ENCODE measurements at places on chromosomes 5 and 9. TPM values are rescaled to one million over a fixed set of nuclear protein-coding genes. Genes with fewer than 3 reads are reported as not detected.

Gene KIAA0825
- 37.7 TPM for total RNA-seq

Gene BTNL9
- total RNA-seq, result 4.7 TPM

Gene SLC6A3
- total RNA-seq, result 2.7 TPM

Gene NEURL1B
- 21.6 TPM for total RNA-seq

Gene GOLGA1
- 21.7 TPM for total RNA-seq

Gene CNTNAP3
- total RNA-seq, result 34.9 TPM

Gene ABCA1
- total RNA-seq, result 64.8 TPM

Gene SPINK13
- not detected for total RNA-seq

Gene ZDHHC11
- 10.3 TPM for total RNA-seq

Gene ANGPTL2
- 26.6 TPM for total RNA-seq

Gene KLF4
- 15.4 TPM for total RNA-seq

Gene C9orf152
- total RNA-seq, result 0.38 TPM

Gene ORM2
- not detected for total RNA-seq

Gene FBXL7
- 19.1 TPM for total RNA-seq

Gene LPCAT1
- 132 TPM for total RNA-seq

Gene CDC25C
- total RNA-seq, result 3.8 TPM

Gene SOX30
- 0.16 TPM for total RNA-seq

Gene EMB
- 17.9 TPM for total RNA-seq

Gene OGN
- total RNA-seq, result 296 TPM

Gene TEX48
- not detected for total RNA-seq

Gene SLC36A3
- not detected for total RNA-seq

Gene GABRG2
- total RNA-seq, result 19.2 TPM

Gene NTNG2
- total RNA-seq, result 34.3 TPM

Gene CNTNAP3B
- total RNA-seq, result 39.9 TPM

Gene GABRA1
- total RNA-seq, result 16.5 TPM

Gene PRRX2
- 7.9 TPM for total RNA-seq

Gene ERGIC1
- total RNA-seq, result 64.9 TPM

Gene ABCA2
- total RNA-seq, result 49.9 TPM

Gene FOXE1
- not detected for total RNA-seq

Gene SAPCD2
- total RNA-seq, result 4.3 TPM

Gene SLC25A2
- total RNA-seq, result not detected

Gene ABLIM3
- 13.1 TPM for total RNA-seq

Gene RANBP3L
- total RNA-seq, result 2.0 TPM

Gene LHX3
- total RNA-seq, result 18.5 TPM

Gene SPOCK1
- 37.1 TPM for total RNA-seq

Gene NADK2
- total RNA-seq, result 58.9 TPM

Gene UAP1L1
- 8.5 TPM for total RNA-seq

Gene CENPH
- total RNA-seq, result 9.8 TPM

Gene IFNA17
- not detected for total RNA-seq

Gene TRPM6
- total RNA-seq, result 0.44 TPM

Gene DOK3
- total RNA-seq, result 4.8 TPM

Gene SLCO6A1
- not detected for total RNA-seq

All from camera-type eye (tissue), 1 donor.